ENCODE measurements at places on chromosomes 4 and X.
A peak's percentile ranks its signal among the peaks of the same experiment; 100 is the strongest.

DNA sequence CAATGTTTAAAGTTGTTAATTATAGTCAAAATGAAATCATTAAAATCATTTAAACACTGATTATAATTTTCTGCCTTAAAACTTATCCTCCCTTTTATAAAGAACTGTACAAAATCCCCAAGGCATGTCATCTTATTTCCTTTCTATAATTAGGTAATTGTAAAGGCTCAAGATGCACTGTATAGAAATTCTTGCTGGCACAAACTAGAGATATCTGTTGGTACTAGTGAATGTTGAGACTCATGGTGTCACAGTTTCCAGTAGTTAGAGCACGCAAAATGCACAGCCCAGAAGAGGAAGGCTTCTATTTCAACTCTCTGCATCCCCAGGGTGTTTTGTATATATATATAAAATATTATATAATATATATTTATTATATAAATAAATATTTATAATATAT lies 22.7 kb upstream of the PLA2G12A start:
- DNase-seq = no peak

GRCh38 chrX:133637765-133638164 lies 222.5 kb upstream of the GPC4 start:
- DNase-seq = no peak

- no peak for DNase-seq
Measured at GRCh38 chr4:66300336-66300934, 630.1 kb upstream of the EPHA5 start.

DNA sequence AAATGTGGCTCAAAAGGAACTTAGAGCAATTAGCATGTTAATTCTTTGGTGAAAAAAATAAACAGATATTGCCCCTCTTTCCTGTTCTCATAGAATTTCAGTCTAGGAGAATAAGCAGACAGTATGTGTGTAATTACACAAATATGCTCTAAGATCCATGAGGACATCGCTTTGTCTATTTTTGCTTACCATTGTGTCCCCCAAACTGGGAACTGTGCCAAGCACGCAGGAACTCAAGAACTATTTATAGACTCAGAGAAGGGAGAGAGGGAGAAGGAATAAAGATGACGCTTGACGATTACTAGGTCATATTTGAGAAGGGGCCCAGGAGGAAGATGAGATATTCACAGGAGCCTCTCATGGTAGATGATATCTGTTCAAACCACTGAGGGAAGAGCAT lies 692.6 kb downstream of the RAB28 start:
- DNase-seq = no peak

DNA sequence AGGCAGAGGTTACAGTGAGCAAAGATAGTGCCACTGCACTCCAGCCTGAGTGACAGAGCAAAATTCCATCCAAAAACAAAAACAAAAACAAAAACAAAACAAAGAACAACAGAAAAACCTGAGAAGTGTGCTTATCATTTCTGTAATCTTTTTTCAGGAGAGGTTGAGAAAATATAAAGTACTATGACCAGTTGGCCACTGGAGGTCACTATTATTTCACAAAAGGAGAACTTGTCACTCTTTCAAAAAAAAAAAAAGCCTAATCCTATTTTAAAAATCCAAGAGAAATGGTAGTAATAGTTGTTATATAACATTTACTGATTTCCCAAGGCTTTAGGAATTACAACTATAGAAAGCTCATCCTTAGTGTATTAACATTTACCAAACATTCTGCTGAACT lies 24.9 kb upstream of the RNF150 start:
- DNase-seq = peak; percentile 32

- DNase-seq = no peak
Measured at GRCh38 chr4:4899202-4899925, 39.9 kb downstream of the MSX1 start.

DNA sequence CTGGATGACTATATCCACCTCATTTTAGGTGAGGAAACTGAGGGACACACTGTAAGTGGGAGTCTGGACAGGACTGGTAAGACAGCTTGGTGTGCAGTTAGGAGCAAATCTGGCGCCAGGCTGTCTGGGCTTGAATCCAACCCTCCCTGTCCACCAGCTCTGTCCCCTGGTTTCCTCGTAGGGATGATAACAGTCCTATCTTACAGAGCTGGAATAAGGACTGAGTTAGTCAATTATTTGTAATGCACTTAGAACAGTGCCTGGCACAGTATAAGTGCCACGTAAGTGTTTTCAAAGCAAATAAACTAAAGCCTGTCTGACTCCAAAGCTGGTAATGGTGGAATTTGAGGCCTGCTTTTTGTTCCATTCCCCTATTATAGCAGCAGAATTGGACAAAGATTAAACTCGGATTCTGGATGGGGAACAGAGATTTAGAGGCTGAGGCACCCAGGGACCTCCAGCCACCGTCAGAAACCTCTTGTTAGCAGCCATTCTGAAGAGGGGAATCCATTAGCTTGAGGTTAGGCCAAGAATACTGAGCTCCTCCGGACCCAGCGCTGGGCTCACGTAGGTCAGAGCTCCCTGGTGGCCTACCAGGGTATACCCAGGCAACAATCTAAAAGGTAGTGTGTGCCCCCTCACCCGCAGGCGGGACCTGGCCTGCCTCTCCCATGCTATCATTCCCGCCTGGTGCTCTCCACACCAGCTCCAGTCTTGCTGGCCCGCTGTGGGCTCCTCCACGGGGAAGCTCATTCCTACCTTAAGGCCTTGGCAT lies 102.1 kb downstream of the UCHL1 start:
- no peak for DNase-seq

- no peak for DNase-seq
Measured at GRCh38 chr4:10121568-10122208, 5.1 kb upstream of the WDR1 start.

DNA sequence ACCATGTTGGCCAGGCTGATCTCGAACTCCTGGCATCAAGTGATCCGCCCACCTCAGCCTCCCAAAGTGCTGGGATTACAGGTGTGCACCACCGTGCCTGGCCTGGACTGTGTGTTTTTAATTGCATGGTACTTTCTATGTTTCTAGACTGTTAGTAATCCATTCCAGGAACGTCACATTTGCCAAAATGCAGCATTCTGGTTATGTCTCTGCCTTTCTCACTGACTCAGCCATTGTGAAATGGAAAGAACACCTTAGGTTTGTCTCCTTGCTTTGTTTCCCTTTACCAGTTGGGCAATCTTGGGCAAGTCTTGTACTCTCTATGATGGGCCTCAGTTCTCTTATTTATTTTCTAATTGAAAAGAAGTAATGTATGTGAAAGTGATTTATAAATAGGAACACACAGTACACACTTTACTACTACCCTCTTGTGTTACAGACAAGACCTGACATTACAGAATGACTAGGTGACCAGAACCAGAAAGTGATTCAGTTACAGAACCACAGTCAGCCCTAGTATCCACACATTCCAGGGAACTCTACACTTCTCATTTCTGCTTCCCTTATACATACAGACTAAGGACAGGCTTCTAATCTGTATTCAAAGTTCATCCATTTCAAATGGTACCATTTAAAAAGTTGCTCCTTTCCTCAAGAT lies 187.1 kb downstream of the MGST2 start:
- no peak for DNase-seq

GRCh38 chrX:115940888-115941332 lies 229.6 kb upstream of the AGTR2 start:
- no peak for DNase-seq

DNA sequence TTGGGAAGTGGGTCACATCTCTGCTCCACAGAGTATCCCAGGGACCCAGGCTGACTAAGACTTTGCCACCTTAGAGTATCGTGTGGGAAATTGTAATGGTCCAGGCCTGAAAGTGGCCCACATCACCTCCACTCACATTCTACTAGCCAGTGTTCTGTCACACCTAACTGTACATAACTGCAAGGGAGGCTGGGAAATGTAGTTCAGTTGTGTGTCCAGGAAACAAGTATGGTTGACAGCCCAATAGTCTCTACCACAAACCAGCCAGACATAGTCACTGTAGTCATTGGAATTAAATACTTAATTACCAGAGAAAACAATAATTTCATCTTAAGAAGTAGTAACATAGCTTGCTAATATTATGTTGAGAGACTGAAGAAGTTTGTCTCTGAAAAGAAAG lies 233.4 kb upstream of the S100G start:
- DNase-seq = no peak

Measured in HFFc6 (cell line).